Ureter (tissue), 1 donor: ENCODE measurements at places on chromosomes 5 and 9. TPM values are rescaled to one million over a fixed set of nuclear protein-coding genes. Genes with fewer than 3 reads are reported as not detected.

DNA sequence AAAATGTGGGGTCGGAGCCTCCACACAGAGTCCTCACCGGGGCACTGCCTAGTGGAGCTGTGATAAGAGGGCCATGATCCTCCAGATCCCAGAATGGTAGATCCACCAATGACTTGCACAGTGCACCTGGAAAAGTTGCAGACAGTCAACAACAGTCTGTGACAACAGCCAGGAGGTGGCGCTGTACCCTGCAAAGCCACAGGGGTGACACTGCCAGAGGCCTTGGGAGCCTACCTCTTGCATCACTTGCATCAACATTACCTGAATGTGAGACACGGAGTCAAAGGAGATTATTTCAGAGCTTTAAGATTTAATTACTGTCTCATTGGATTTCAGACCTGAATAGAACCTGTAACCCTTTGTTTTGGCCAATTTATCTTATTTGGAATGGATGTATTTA lies 614.1 kb upstream of the CDH9 start:
- DNase-seq, result no peak

GRCh38 chr9:27421577-27421976 lies 102.5 kb upstream of the IFNK start:
- DNase-seq, result no peak

DOCK8 gene
- 65.8 TPM for total RNA-seq

LCN2 gene
- total RNA-seq, result 143 TPM

GRCh38 chr9:125758986-125759763 lies 12.0 kb downstream of the PBX3 start:
- DNase-seq, result no peak

- no peak for DNase-seq
These were observed 149.8 kb upstream of the ANKRD55 start for GRCh38 chr5:56382896-56383295.

DNA sequence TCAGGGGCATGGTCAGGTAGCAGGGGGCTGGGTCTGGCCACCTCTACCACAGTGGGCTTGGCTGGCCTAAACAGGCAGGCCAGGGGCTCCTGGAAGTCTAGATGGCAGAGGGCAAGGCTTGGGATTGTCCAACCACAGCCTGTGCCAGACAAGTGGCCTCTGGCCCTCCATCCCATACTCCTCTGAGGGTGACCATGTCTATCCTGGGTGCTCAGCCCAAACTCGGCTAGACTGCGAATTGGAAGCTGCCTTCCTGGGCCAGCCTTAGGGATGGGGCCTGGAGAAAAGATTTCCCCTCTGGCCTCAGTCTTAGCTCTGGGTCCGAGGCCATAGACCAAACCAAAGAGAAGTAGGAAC lies 110.5 kb downstream of the PHF2 start:
- DNase-seq, result no peak

DNA sequence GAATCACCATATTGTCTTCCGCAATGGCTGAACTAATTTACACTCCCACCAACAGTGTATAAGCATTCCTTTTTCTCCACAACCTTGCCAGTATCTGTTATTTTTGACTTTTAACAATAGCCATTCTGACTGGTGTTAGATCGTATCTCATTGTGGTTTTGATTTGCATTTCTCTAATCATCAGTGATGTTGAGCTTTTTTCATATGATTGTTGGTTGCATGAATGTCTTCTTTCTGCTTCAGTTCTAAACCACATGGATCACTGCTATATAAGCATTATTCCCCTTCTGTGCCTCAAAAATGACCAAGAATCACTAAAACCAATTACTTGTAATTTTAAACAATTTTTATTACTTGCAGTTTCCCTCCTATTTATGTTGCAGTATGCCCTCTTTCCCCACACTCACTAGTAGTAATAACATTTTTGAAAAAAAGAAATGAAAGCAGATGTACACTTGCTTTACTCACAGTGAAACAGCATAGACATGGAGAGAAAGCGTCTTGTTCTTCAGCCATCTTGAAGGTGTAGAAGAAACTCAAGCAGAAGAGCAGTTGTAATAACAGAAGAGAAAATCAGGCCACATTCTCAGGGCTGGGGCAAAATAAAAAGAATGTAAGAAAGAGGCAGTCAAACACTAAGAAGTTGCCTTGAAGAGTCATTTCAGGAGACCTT lies 4.5 kb upstream of the TMEM252 start:
- no peak for DNase-seq

DNA sequence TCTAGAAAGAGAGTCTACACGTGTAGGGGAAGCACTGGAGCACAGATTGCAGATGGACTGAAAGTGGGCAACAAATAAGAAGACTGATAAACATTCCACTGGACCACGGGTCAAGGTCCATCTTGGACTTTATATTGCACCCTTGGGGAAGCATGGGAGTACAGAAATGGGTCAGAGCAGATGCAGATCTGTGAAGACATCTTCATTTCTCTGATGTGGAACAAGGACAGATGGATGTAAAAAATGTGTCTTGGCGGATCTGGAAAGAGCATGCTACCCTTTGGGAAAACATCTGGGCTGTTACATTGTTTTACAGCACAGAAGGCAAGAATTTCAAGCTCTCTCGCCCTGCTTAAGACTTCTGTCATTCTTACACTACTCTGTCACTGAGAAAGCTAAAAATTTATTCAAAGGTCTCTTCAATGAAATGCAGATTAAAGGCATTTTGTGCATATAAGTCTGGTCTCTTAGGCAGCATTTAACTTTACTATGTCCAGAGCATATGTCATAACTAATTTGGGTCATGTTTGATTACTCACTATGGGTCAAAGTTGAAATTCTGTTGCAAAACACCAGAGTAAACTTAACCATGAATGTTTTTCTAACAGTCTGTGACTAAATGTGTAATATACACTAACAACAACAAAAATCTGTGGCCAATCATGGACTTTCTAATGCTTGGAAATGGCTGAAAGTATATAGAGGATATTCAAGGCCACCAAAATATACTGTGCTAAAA lies 756.4 kb upstream of the DMAC1 start:
- DNase-seq, result no peak

- DNase-seq, result no peak
These were observed 151.8 kb upstream of the EPB41L4A start for GRCh38 chr5:112570708-112571444.

GRCh38 chr9:16825331-16825725 lies 45.1 kb downstream of the BNC2 start:
- no peak for DNase-seq

DNA sequence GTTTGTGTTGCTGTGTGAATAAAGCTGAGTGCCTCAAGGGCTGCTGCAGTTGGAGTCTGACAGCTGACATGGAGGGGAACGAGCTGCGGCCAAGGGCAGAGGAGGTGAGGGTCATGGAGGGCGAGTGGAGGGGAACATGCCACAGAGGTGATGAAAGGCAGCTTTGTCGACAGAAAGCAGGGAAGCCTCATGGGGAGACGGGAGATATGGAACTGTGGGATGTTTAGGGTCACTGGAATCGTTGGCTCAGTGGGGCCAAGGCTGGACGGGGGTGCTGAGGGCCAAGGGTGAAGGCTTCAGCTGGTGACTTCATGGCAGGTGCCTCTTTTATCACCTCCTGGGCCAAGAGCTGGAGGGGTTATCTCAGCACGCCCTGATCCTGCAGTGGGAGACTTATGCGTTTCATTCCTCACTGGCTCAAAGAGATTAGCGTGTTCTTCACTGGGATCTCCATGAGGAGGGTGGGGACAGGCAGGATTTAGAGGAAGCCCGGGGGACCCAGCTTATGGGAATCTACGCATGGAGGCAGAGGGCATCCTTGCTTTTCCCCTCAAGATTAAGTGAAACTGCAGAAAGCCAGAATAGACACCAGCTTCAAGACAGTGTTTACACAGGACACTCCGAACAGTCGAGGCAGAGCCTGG lies 42.2 kb downstream of the FAM240B start:
- DNase-seq, result no peak

DNA sequence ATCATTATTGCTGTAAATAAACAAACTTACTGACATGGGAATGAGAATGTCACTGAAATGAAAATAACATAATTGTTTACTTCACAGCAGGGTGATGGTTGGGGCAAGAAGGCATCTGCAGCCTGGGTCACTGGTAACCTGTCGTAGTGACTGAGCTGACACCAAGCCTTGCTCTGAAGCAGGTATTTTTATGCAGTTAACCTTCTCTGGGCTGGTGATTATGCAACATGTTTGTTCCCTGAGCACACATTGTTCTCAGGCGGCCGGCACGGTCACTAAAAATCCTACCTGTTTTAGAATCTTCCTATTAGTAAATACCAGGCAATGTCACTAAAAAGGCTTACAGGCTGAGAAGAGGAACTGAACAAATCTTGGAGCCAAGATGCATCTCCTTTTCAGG lies 157.7 kb upstream of the NR3C1 start:
- no peak for DNase-seq

PCDHGA1 gene
- total RNA-seq, result 0.57 TPM

DNA sequence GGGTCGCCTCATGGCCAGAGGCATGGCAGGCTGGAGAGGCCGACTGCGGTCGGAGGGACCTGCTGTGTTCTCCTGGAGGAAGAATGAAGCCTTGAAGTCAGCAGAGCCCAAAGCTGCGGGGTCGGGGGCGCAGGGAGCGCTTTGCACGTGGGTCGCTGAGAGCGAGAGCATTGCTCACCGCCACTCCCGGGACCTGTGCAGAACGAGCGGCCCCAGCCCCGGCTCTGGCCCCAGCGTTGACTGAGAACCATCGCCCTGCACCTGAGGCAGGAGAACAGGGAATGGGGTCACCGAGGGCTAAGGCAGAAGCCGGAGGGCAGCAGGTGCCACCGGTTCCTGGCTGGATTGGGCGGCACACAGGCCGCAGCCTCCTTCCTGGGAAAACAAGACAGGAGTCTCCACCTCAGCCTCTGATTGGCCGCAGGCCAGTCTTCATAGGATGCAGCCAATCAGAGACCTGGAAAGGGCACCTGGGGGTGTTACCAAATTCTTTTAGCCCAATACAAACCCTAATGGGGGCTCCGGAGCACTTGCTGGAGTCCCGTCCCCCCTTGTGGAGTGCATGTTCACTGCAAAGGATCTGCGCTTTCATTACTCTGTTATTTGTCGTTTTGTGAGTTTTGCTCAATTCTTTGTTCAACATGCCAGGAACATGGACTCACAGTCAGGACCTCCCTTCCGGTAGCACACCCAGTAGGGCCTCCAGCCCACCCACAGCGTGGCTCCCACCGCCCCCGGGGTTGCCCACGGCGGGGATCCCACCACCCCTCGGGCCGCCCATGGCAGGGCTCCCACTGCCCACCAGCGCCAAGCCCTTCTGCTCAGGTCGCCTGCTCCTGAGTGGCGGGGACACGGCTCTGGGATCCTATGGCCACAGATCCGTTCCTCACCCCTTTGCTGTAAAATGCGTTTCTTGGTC lies 24.7 kb upstream of the SLC6A19 start:
- no peak for DNase-seq

PCDHAC1 gene
- total RNA-seq, result 0.47 TPM

- no peak for DNase-seq
These were observed 8.1 kb upstream of the C5orf24 start for GRCh38 chr5:134837530-134838181.

- DNase-seq, result no peak
These were observed 16.4 kb downstream of the RETREG1 start for GRCh38 chr5:16600397-16600796.

PAM gene
- 124 TPM for total RNA-seq

- no peak for DNase-seq
These were observed 596 bp upstream of the FGFR4 start for GRCh38 chr5:177085985-177086653.

- no peak for DNase-seq
These were observed 6.7 kb upstream of the ZCCHC10 start for GRCh38 chr5:133032852-133033742.

- DNase-seq, result no peak
These were observed 9.1 kb downstream of the NEK6 start for GRCh38 chr9:124266826-124267201.
